ENCODE measurements at places on chromosomes 4 and X. TPM values are rescaled to one million over a fixed set of nuclear protein-coding genes. Genes with fewer than 3 reads are reported as not detected.

GRCh38 chr4:76782837-76783236 lies 115.1 kb downstream of the SOWAHB start:
- no peaks in the 10 kb centered on the region for H3K4me1 ChIP-seq
- no peak overlapping the region for H3K4me3 ChIP-seq
- H3K27me3 ChIP-seq, result no peaks in the 10 kb centered on the region

- DNase-seq, result no peak
- no peaks in the 10 kb centered on the region for H3K27me3 ChIP-seq
- H3K36me3 ChIP-seq, result no peaks in the 10 kb centered on the region
- H3K4me3 ChIP-seq, result no peak overlapping the region
- H3K4me1 ChIP-seq, result no peaks in the 10 kb centered on the region
Measured at GRCh38 chr4:165556383-165556782, 177.6 kb downstream of the CPE start.

GRCh38 chr4:5283837-5284236 lies 232.6 kb downstream of the STK32B start:
- no peak overlapping the region for H3K27ac ChIP-seq
- no peaks in the 10 kb centered on the region for H3K36me3 ChIP-seq
- no peak for DNase-seq
- no peaks in the 10 kb centered on the region for H3K4me1 ChIP-seq

DNA sequence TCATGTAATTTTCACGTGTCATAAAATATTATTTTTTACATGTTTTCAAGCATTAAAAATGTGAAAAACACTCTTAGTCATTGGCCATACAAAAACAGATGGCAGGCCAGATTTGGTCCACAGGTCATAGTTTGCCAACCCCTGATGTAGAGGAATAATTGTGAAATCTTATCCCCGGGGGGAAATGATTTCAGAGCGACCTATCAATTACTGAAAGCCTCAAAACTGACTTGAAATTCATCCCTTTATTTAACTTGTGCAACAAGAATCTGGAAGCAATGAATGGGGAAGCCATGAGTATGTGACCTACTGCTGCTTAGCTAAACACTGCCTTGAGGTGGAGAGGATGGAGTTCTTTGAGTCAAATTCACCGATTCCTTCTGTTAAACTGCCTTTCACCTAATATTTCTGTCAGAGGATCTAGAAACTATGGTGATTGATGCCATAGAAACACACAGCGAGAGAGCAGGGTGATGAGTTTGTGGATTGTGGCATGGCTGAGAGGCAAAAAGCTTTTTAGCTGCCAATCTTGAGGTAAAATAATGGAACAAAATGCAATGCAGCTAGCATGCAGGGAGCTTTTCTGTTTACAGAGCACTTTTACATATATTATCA lies 30.3 kb upstream of the BRS3 start:
- H3K27ac ChIP-seq, result no peak overlapping the region
- DNase-seq, result no peak
- no peaks in the 10 kb centered on the region for H3K4me1 ChIP-seq
- H3K4me3 ChIP-seq, result no peak overlapping the region
- no peaks in the 10 kb centered on the region for H3K36me3 ChIP-seq

DNA sequence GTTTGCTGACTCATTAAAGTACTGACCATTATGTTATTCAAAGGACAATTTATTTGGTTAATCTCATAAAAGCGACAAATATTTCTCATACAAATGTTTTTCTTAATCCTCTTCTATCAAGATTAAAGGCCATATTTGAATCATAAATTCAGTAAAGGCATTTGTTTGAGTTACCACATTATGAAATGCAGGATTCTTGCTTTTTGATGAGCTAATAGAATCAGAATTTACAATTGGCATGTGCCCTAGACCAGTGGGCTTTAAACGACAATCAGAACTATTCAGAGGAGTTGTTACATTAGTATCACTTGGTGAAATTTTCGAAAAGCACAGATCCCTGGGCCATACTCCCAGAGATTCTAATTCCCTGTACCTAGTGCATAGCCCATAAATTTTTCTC lies 55.3 kb downstream of the KLHL4 start:
- H3K27ac ChIP-seq, result no peak overlapping the region
- no peak for DNase-seq
- H3K27me3 ChIP-seq, result no peaks in the 10 kb centered on the region
- H3K36me3 ChIP-seq, result no peaks in the 10 kb centered on the region
- H3K4me1 ChIP-seq, result no peaks in the 10 kb centered on the region

GRCh38 chr4:40848251-40848650 lies 98.5 kb downstream of the NSUN7 start:
- H3K4me3 ChIP-seq, result no peak overlapping the region
- no peak overlapping the region for H3K27ac ChIP-seq
- no peak for DNase-seq
- no peaks in the 10 kb centered on the region for H3K27me3 ChIP-seq

DNA sequence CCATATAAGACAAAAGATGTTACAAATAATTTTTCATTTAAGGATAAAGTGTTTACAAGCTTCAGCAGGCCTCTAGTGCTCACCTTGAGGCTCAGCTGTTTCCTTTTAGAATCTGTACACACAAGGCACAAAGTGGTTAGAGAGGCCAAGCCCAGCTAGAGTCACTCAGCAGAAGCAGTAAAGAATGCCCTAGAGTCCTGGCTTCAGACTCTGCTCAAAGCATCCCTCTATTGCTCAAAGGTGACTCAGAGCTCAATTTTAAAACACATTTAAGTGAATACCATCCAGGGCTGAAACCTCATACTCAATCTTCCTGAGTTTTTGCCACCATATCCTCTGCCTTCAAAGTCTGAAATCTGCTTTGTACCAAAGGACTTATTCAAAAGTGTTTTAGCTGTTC lies 22.6 kb upstream of the PHF8 start:
- no peaks in the 10 kb centered on the region for H3K4me1 ChIP-seq
- no peaks in the 10 kb centered on the region for H3K27me3 ChIP-seq
- H3K36me3 ChIP-seq, result no peaks in the 10 kb centered on the region
- no peak overlapping the region for H3K4me3 ChIP-seq

DNA sequence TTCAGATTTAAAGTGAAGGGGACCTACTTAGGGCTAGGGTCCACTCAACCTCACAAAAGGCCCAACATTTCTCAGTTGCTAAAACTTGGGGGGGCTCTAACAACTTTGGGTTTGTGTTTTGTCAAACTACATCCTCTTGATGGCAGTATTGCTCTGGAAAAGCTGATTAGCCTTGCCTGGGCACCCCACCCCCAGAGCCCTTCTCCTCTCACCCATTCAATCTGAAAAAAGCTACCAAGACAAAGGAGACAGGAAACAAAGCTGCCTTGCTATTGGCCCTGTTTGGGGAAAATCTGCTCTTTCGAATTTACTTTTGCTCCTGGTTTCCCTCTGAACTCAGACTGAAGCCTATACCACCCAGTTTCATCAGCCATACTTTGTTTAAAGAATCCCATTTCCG lies 195.2 kb upstream of the STK26 start:
- H3K4me3 ChIP-seq, result no peak overlapping the region
- no peaks in the 10 kb centered on the region for H3K4me1 ChIP-seq
- H3K36me3 ChIP-seq, result no peaks in the 10 kb centered on the region
- no peaks in the 10 kb centered on the region for H3K27me3 ChIP-seq

The ADAMTS3 gene
- 0.29 TPM for total RNA-seq

The DHRSX gene
- total RNA-seq, result 43.3 TPM

Data from colonic mucosa (tissue), 4 donors.